ENCODE measurements at places on chromosomes 7 and 10. TPM values are rescaled to one million over a fixed set of nuclear protein-coding genes. Genes with fewer than 3 reads are reported as not detected.

- DNase-seq, result no peak
Observed at GRCh38 chr10:6815346-6815745, 235.3 kb upstream of the PRKCQ start.

DNA sequence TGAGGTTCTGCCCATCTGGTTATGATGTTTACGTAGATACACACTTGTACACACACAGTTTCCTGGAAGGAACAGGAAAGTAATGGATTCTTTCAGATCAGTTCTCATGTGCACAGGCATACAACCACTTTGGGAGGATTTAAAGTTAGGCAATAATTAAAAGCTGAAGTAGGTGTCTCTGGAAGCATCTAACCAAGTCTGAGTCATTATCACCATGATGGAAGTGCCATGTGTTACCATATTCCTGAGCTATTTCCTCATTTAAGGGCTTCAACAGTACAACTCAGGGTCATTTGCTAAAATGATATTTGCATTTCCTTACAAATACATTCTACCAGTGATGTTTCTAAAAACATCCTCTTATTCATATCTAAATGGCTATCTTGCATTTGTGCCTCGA, 41.4 kb upstream of the BET1 start:
- DNase-seq, result no peak

GRCh38 chr7:76300166-76300731, 2.2 kb upstream of the HSPB1 start:
- no peak for DNase-seq

Gene CPXM2
- total RNA-seq, result 17.9 TPM

DNA sequence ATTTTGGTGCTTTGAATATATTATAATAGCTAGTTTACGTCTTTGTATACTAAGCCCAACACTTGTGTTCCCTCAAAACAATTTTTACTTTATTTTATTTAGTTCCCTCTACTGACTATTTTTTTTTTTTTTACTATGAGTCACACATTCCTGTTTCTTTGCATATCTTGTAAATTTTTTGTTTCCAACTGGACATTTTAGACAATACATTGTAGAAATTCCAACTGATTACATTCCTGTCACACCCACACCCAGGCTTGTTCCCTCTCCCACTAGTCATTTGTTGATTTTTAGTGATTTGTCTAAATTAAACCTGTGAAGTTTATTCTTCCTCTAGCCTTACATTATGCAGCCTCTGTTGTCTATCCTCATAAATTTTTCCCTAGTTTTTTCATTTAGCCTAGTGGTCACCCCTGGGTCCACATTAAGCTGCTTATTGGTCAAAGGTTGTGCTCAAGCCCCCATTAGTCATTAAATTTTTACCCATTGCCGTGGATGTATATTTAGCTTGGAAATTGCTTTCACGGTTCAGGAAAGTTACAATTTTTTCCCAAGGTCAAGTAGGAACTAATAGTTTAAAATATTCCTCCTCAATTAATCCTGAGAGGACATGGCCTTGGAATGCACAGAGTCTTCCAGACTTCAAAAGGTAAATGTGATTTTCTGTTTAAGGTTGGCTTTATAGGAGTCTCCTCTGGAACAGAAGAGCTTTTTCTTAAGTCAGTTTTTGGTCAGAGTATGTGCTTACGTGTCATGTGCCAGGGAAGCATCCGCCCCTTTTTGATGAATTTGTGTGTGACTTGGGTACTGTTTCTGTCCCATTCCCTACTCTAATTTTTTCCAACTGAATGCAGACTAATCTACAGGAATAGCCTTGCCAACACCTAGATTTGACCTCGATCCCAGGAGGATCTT, 207.6 kb upstream of the TMEM72 start:
- no peak for DNase-seq

Measured in mesenteric fat pad (tissue), 1 donor.